ENCODE measurements at places on chromosomes 4 and X. TPM values are rescaled to one million over a fixed set of nuclear protein-coding genes. Genes with fewer than 3 reads are reported as not detected.

GRCh38 chrX:150455215-150455608 lies 92.1 kb downstream of the MAMLD1 start:
- H3K36me3 ChIP-seq, result no peaks in the 10 kb centered on the region
- H3K27me3 ChIP-seq, result no peaks in the 10 kb centered on the region
- no peak overlapping the region for H3K4me3 ChIP-seq
- no peak for DNase-seq
- H3K4me1 ChIP-seq, result peaks cover 11% of the 10 kb centered on the region

DNA sequence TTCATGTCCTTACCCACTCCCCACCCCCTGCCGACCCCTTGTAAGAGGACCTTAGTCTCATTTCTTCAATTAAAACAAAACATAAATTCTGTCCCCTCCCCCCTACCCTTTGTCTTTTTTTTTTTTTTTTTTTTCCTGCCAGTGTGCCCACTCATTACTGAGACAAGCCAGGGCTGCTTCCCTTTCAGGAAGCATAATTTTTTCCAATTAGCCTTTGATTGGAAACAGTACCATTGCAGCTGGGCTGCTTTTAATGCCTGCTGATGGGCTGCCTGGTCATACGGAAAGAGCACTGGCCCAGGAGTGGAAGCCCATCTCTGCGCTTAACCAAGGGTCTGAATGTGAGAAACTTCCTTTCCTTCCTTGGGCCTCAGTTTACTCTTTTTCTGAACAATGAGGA lies 18.6 kb upstream of the CAPN6 start:
- no peaks in the 10 kb centered on the region for H3K36me3 ChIP-seq
- no peaks in the 10 kb centered on the region for H3K27me3 ChIP-seq
- DNase-seq, result no peak
- H3K27ac ChIP-seq, result no peak overlapping the region
- H3K4me3 ChIP-seq, result no peak overlapping the region
- no peaks in the 10 kb centered on the region for H3K4me1 ChIP-seq

- no peak overlapping the region for H3K4me3 ChIP-seq
- no peak overlapping the region for H3K27ac ChIP-seq
- no peaks in the 10 kb centered on the region for H3K27me3 ChIP-seq
Measured at GRCh38 chr4:106796876-106797275, 239.2 kb downstream of the DKK2 start.

The GLUD2 gene
- total RNA-seq, result 0.23 TPM

GRCh38 chr4:40719008-40719623 lies 30.6 kb upstream of the NSUN7 start:
- H3K4me1 ChIP-seq, result no peaks in the 10 kb centered on the region
- no peaks in the 10 kb centered on the region for H3K36me3 ChIP-seq
- no peak overlapping the region for H3K4me3 ChIP-seq
- no peak overlapping the region for H3K27ac ChIP-seq
- DNase-seq, result no peak
- no peaks in the 10 kb centered on the region for H3K27me3 ChIP-seq

- H3K27me3 ChIP-seq, result no peaks in the 10 kb centered on the region
- H3K4me1 ChIP-seq, result no peaks in the 10 kb centered on the region
- H3K4me3 ChIP-seq, result no peak overlapping the region
- no peaks in the 10 kb centered on the region for H3K36me3 ChIP-seq
Measured at GRCh38 chr4:33467291-33467690, 2747.1 kb downstream of the PCDH7 start.

The FGF13 gene
- not detected for total RNA-seq

DNA sequence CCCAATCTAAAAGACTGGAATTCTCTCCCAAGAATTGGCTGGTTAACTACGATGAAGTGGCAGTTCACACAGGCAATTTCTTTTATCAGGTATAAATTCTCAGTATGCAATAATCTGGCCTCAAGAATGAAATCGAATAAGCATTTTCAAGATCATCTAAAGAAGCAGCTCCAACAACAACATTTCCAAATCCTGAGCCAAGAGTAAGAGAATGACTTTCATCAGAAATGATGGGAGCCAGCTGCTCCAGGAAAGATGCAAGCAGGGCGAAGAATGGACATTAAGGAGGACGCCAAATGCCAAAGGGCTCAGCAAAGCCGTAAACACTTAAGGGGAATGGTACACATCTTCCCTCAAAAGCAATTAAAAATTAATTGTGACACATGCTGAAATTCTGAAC lies 12.0 kb downstream of the ADAMTS3 start:
- H3K27ac ChIP-seq, result no peak overlapping the region
- H3K4me1 ChIP-seq, result no peaks in the 10 kb centered on the region
- H3K27me3 ChIP-seq, result peaks cover 2% of the 10 kb centered on the region
- no peaks in the 10 kb centered on the region for H3K36me3 ChIP-seq
- no peak for DNase-seq
- no peak overlapping the region for H3K4me3 ChIP-seq

GRCh38 chr4:73066928-73067327 lies 2.6 kb downstream of the COX18 start:
- no peaks in the 10 kb centered on the region for H3K36me3 ChIP-seq
- H3K27me3 ChIP-seq, result no peaks in the 10 kb centered on the region
- H3K4me1 ChIP-seq, result peaks cover 23% of the 10 kb centered on the region
- peak overlapping the region; percentile 99 for H3K27ac ChIP-seq
- H3K4me3 ChIP-seq, result peak overlapping the region; percentile 38

DNA sequence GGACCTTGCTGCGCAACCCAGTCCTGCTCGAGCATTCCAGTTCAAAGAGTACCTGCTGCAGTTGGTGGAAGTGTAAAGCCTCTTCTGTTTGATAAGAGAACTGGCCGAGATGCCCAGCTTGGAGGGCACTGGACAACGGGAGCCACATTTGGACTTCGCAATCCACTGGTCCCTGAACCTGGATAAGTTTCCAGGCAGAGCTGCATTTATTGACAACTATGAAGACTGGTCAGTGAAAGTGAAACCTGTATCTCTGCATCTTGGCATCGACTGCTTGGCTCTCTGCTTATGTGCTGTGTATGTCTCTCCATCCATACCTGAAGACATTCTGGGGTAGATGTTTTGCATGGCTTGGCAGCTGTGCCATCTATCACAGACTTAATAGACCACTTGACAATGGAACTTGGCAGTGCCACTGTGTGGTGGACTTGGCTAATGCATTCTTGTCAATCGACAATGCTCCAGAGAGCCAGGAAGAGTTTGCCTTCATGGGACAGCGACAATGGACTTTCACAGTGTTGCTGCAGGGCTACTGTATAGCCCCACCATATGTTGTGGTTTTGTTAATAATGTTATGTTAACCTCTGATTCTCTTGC lies 43.5 kb upstream of the ZBTB33 start:
- no peaks in the 10 kb centered on the region for H3K27me3 ChIP-seq
- H3K4me3 ChIP-seq, result no peak overlapping the region
- DNase-seq, result no peak
- H3K27ac ChIP-seq, result no peak overlapping the region
- no peaks in the 10 kb centered on the region for H3K36me3 ChIP-seq
- no peaks in the 10 kb centered on the region for H3K4me1 ChIP-seq

DNA sequence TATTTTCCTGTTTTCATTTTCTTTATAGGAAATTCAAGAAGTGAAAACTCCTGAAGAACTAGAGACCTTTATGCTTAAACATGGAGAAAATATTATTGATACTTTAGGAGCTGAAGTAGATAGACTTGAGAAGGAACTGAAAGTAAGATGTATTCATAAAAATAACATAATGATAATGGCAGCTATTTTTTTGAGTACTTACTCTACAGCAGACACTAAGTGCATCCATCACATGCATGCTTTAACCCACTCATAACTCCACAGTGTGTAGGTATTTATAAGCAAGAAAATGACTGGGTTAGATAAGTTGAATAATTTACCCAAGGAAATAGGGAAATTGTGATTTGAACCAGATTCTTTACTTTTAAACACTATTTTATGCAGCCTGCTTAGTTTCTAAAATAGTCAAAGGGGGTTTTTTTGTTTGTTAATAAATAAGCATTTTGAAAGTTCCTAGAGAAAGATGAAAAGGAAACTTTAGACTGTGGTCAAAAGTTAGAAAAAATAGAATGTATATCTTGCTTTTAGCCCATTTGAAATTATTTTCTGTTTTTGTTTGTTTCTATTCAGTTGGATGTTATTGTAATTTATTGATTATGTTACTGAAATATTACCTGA lies 74.2 kb downstream of the BEND4 start:
- no peaks in the 10 kb centered on the region for H3K27me3 ChIP-seq
- no peak overlapping the region for H3K4me3 ChIP-seq
- H3K27ac ChIP-seq, result peak overlapping the region; percentile 15
- no peaks in the 10 kb centered on the region for H3K4me1 ChIP-seq
- H3K36me3 ChIP-seq, result peaks cover 6% of the 10 kb centered on the region
- no peak for DNase-seq

DNA sequence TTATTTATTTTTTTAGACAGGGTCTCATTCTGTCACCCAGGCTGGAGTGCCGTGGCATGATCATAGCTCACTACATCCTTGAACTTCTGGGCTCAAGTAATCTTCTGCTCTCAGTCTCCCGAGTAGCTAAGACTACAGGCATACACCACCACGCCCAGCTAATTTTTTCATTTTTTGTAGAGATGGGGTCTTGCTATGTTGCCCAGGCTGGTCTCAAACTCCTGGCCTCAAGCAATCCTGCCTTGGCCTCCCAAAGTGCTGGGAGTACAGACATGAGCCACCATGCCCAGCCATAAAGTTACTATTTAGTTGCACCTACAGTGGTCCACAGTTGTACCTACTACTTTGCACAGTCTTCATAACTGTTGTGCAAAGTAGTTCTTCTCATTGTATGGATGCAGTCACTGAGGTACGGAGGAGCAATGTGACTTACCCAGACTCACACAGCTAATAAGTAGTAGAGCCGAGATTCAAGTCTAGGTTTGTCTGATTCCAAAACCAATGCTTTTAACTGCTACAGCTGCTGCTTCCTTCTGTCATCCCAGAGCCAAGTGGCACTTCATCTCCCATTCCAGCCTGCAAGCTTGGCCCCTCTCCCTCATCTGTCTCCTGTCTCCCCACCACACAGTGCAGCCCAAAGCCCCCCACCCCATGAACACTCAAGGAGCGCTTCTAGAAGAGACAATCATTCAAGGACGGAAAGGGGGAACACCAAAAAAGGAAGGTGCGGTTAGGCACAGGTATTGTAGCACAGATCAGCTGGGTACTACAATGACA lies 24.0 kb upstream of the IQSEC2 start:
- H3K27me3 ChIP-seq, result no peaks in the 10 kb centered on the region
- no peak for DNase-seq
- H3K27ac ChIP-seq, result no peak overlapping the region
- H3K4me3 ChIP-seq, result no peak overlapping the region
- peaks cover 7% of the 10 kb centered on the region for H3K4me1 ChIP-seq

GRCh38 chr4:78675325-78675724 lies 100.8 kb upstream of the BMP2K start:
- H3K4me1 ChIP-seq, result no peaks in the 10 kb centered on the region
- H3K36me3 ChIP-seq, result peaks cover 5% of the 10 kb centered on the region
- H3K27me3 ChIP-seq, result peaks cover 1% of the 10 kb centered on the region

The CFAP47 gene
- not detected for total RNA-seq

DNA sequence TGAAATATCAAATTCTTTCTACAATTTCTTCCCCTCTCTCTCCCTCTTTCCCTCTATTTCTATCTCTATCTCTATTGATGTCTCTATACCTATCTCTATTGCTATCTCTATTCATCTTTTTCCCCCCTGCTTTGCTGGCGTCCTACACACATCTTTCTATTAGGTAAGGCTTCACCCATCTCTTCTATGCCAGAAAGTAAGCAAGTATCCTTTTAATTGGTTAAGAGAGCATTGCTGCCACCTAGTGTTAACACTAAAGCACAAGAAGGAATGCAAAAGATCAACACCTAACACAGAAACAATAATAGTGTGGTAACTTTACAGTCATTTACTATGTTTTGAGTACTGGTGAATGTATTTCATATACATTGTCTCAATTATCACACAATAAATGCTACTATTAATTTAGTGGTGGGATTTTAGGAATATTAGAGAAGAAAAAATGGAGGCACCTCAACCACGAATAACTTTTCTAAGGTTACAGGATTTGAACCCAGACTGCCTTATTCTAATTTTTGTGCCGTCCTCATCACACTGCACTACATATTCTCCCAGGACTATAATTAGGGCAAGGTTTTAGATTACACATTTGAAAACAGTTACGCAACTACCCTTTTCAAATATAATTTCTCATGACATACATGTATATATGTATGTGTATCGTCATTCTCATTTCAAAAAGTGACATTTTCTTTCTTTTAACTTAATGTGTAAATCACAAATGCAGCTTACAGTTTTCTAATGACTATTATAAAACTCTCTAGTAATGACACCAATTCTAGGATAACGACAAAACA lies 3.7 kb upstream of the C4orf36 start:
- H3K27me3 ChIP-seq, result peaks cover 18% of the 10 kb centered on the region
- H3K36me3 ChIP-seq, result no peaks in the 10 kb centered on the region
- no peak for DNase-seq
- H3K4me1 ChIP-seq, result peaks cover 3% of the 10 kb centered on the region
- H3K4me3 ChIP-seq, result no peak overlapping the region

The TMPRSS11A gene
- total RNA-seq, result not detected

- no peaks in the 10 kb centered on the region for H3K27me3 ChIP-seq
- no peak for DNase-seq
- no peak overlapping the region for H3K4me3 ChIP-seq
Measured at GRCh38 chr4:163612762-163613161, 118.3 kb downstream of the TMA16 start.

- no peak overlapping the region for H3K27ac ChIP-seq
- H3K4me3 ChIP-seq, result no peak overlapping the region
- H3K36me3 ChIP-seq, result no peaks in the 10 kb centered on the region
- H3K4me1 ChIP-seq, result peaks cover 11% of the 10 kb centered on the region
- no peak for DNase-seq
Measured at GRCh38 chr4:87108142-87108546, 112.3 kb downstream of the KLHL8 start.

GRCh38 chr4:24671849-24672248 lies 87.5 kb upstream of the DHX15 start:
- no peaks in the 10 kb centered on the region for H3K4me1 ChIP-seq
- no peak for DNase-seq
- no peaks in the 10 kb centered on the region for H3K36me3 ChIP-seq
- no peak overlapping the region for H3K4me3 ChIP-seq
- H3K27me3 ChIP-seq, result peaks cover 34% of the 10 kb centered on the region
- no peak overlapping the region for H3K27ac ChIP-seq

DNA sequence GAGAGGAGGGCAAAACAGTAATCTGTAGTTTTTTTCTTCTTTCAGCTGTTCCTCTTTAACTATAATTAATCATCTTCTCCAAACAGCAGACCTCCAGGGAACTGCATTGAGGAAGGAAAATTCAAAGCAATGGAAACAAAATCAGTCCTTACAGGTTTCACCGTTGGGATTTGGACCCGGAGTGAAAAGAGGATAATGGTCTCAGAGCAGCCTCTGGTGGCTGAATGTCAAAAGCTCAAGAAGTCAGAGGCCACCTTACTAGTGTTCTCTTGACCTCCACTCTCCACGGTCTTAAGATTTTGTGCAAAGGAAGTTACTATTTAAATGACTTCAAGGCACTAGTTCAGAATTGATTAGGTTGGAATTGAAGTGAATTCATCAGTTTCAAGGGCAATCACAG lies 16.0 kb upstream of the MID1 start:
- no peaks in the 10 kb centered on the region for H3K4me1 ChIP-seq
- no peak overlapping the region for H3K27ac ChIP-seq
- no peaks in the 10 kb centered on the region for H3K27me3 ChIP-seq
- H3K4me3 ChIP-seq, result no peak overlapping the region
- DNase-seq, result no peak

- no peak for DNase-seq
- H3K27ac ChIP-seq, result no peak overlapping the region
- H3K27me3 ChIP-seq, result no peaks in the 10 kb centered on the region
- H3K36me3 ChIP-seq, result no peaks in the 10 kb centered on the region
- H3K4me1 ChIP-seq, result peaks cover 17% of the 10 kb centered on the region
Measured at GRCh38 chr4:26815199-26815598, 45.4 kb upstream of the STIM2 start.

Measured in naive thymus-derived CD8-positive, alpha-beta T cell (primary cell).